ENCODE measurements at places on chromosomes 16 and 17. TPM values are rescaled to one million over a fixed set of nuclear protein-coding genes. Genes with fewer than 3 reads are reported as not detected.

The GPT2 gene
- 4.8 TPM for total RNA-seq

The KRTAP9-4 gene
- not detected for total RNA-seq

DNA sequence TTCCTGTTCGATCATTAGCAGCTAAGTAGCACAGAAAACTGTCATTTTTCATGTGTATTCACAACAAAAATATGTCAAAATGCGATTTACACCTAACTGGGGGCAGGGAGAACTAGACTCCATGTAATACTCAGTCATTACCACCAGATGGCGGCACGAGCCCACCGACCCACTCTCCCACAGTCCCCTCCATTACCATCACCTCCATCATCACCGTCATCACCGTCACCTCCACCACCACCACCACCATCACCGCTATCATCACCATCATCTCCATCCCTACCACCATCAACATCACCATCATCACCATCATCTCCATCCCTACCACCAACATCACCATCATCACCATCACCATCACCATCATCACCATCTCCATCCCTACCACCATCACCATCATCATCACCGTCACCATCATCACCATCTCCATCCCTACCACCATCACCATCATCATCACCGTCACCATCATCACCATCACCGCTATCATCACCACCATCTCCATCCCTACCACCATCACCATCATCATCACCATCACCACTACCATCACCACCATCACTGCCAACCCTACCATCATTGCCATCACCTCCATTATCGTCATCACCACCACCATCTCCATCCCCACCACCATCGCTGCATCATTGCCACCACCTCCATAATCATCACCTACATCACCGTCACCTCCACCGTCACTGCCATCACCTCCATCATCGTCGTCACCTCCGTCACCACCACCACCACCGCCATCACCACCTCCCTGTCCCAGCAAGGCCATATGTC, 14.4 kb downstream of the NDUFAF8 start:
- no peak for DNase-seq

GRCh38 chr17:82103553-82104451, 5.8 kb upstream of the FASN start:
- DNase-seq: no peak

- DNase-seq: no peak
Observed at GRCh38 chr16:28062847-28063521, 530 bp downstream of the GSG1L start.

- no peak for DNase-seq
Observed at GRCh38 chr16:24359490-24359889, 103.4 kb downstream of the CACNG3 start.

DNA sequence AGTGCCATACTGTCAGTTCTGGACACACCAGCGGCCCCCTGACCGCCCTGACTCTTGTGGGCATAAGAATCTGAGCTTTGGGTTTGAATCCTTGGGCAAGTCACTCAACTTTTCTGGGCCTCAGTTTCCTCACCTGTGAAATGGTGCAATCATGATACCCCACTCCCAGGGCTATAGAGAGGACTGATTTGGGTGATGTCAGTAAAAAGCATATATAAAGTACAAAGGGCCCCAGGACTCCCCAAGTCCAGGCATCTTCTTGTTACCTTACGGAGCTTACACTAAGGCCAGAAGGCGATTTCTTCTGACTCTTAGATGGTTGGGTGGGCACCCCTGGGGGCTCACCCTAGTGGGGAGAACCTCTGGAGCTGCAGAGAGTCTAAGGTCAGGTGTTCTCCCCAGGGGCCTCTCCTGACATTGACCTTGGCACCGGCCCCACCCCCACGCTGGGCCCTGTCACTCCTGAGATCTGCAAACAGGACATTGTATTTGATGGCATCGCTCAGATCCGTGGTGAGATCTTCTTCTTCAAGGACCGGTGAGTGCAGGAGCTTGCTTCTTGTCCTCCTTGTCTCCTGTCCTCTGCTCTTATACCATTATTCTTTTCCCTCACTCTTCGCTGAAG, 13.9 kb downstream of the MMP2 start:
- DNase-seq: no peak

The TNS4 gene
- total RNA-seq: 5.4 TPM

The PIPOX gene
- 4.0 TPM for total RNA-seq

DNA sequence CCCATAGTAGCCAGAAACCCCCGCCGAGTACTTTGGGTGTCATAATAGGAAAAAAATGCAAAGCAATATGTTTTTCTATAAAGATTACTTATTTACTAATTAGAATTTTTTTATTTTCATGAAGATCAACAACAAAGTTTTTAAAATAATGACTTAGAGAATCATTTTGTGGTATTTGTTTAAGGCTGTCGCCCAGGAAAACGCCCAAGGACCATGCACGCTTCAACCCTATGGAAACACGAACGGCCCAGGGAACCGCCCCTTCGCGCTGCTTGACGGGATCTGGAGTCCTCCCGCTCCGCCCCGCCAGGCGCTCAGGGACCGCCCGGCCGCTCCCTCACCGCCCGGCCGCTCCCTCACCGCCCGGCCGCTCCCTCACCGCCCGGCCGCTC, 408 bp upstream of the KPNA2 start:
- DNase-seq: no peak

The CCL7 gene
- total RNA-seq: not detected

GRCh38 chr16:30604316-30604947, 5.8 kb downstream of the ZNF689 start:
- no peak for DNase-seq

The ASGR1 gene
- total RNA-seq: 1.7 TPM

GRCh38 chr16:19283637-19284036, 1.9 kb upstream of the CLEC19A start:
- DNase-seq: no peak

GRCh38 chr16:27965801-27966200, 97.7 kb downstream of the GSG1L start:
- no peak for DNase-seq

The SGCA gene
- 15.4 TPM for total RNA-seq
